ENCODE measurements at places on chromosomes 16 and 17.
A peak's percentile ranks its signal among the peaks of the same experiment; 100 is the strongest.

DNA sequence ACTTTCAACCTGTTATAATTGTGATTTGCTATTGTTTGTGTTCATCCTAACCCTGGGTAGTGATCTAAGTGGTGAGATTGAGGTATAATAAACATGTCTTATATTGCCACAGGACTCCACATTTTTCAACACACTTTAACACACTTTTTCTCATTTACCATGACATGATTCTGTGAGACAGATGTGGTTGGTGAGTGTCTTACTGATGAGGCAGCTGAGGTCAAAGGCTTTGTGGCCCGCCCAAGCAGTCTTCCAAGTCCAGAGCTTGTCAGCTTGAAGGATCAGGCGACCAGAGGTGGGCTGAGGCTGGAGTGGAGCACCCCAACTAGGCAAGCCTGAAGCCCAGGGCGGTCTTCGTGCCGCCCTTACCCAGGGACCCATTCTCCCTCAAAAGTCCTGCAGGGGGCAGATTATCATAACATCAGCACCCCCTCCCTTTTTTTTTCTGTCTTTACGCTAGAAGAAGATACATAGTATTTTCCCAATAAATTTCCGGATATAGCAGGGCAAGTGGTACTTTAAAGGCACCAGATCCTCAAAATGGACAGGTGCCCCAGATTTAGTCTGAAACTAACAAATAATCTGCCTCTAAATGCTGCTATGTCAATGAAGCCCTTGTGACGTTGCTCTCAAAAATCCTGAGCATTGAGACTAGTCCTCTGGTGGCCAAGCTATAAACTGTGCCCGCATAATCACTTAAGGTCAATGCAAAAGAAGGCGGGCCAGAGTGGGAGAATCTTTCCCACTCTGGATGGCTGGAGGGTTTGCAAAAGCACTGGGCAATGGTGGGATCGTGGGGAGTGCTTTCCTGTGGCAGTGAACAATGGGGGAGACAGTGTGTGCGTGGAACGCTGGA, 21.1 kb downstream of the KCTD19 start:
- DNase-seq = no peak

DNA sequence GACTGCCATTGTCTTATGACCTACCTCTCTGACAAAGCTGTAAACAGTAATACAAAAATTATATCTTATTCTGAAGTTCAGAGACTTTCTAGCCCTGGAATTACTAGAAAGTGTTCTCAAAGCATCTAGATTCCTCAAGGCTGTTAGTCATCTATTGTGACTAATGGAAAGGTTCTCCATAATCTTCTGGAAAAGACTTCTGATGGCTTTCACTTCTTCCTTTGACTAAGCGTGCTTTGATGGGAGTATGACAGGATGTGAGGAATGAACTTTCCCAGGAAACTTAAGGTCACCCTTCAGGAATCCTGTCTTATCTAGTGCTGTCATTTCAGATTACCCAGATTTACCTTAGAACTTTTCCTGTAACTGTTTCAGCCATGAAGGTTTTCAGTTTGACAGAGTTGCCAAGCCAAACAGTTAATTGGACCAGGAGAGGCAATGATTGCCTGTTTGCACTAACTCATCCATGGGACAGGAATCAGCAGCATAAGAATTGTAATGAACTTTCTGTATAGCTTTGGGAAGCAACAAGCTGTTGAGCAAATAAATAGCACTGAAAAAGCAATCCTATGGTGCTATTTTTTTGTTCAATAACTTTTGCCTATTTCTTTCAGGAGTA, 43.5 kb downstream of the AP2B1 start:
- DNase-seq = peak; percentile 22

GRCh38 chr16:58028541-58029070, 3.1 kb downstream of the MMP15 start:
- peak; percentile 46 for DNase-seq

- no peak for DNase-seq
Measured at GRCh38 chr16:24164416-24164815, 91.7 kb upstream of the CACNG3 start.

GRCh38 chr17:16281351-16281750, 64.3 kb downstream of the PIGL start:
- DNase-seq = no peak

GRCh38 chr16:11980136-11980844, 3.8 kb downstream of the SNX29 start:
- DNase-seq = no peak

Data from mesendoderm (in vitro differentiated cells).